Iris pigment epithelial cell (primary cell): ENCODE measurements at places on chromosomes 6 and 20.

GRCh38 chr6:83097675-83098074 is 30.2 kb downstream of the DOP1A start:
- no peak for DNase-seq

DNA sequence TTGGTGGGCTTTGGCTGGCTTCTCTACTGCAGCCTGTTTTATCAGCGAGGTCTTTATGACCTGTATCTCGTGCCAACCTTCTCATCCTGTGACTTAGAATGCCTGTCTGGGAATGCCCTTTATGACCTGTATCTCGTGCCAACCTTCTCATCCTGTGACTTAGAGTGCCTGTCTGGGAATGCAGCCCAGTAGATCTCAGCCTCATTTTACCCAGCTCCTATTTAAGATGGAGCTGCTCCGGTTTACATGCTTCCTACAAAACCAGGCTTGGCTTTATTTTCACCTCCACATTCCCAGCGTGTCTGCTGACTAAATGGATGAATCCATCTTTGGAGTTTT is 395.3 kb downstream of the PREX1 start:
- no peak for DNase-seq

DNA sequence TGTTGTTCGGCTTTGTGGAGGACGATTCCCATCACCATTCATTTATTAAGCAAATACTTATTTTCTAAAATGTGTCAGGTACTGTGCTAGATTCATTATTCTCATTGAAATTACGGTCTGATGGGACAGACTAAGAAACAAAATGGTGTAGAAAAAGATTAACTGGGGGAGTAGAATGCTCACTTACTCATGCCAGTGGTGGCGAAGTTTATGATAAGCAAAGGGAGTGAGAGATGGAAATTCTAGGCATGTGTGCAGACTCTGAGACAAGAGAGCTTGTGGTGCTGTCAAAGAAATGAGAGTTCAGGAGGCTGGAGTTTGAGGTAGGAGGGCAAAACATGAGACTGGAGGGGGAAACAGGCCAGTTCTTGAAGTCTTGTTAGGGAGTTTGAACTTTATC is 896 bp downstream of the RPP21 start:
- DNase-seq: no peak

GRCh38 chr6:163835439-163836171 is 421.1 kb downstream of the QKI start:
- DNase-seq: peak; percentile 15

DNA sequence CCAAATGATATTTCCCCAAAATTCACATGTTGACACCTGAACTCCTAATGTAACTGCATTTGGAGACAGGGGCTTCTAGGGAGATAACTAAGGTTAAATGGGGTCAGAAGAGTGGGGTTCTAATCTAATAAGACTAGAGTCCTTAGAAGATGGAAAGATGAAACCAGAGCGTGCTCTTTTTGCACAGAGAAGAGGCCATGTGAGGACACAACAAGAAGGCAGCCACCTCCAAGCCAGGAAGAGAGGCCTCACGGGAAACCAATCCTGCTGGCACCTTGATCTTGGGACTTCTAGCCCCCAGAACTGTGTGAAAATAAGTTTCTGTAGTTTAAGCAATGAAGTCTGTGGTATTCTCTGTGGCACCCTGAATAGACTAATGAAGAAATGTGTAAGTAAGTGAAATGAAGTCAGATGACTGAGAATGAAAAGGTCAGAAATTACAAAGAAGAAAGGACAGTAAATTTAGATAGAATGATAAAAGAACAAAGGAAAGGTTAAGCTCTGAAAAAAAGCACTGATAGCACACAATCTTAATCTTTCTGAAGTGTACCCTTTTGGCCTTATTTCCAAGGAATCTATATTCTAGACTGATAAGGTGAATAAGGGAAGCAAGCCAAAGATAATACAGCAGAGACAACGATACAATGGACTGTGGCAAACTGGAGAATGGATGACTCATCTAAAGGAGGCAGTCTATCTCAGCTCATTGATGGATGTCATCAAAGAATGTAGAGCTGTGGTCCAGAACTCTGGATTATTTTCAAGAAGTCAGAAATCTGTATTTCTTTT is 110.4 kb downstream of the MYB start:
- peak; percentile 59 for DNase-seq

DNA sequence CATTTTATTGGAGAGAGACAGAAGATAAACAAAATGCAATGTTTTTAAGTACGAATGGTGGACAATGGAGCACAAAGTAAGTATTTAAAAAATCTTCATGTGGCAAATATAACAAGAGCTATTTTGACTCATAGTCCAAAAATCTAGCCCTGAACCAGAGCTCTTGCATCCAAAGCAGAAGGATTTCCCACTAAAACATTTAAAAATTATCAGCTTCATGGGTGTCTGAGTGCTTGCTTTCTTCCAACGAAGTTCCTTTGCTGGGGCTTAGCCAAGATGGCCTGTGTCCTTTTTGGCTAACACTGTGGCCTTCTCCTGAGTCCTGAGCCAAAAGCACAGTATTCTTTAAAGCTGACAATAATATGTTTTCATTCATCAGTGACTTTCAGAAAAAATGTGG is 161.7 kb downstream of the RIMS1 start:
- DNase-seq: no peak

DNA sequence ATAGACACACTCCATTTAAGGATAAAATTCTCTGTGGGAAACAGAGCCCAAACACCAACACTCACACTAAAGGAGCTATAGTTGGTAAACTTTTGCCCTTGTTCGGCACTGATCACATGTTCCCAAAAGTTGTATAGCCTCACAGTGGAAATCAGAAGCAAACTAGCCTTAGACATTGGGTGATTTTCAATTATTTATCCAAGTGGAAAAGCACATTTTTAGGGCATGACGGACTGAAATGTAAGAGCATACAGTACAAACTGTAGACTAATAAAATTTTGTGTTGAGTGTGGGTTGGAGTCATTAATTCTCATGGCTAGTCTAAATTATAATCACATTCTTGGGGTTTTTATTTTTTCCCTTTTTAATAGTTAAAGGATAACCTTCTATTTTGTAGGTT is 202.4 kb downstream of the MOXD1 start:
- peak; percentile 85 for DNase-seq

DNA sequence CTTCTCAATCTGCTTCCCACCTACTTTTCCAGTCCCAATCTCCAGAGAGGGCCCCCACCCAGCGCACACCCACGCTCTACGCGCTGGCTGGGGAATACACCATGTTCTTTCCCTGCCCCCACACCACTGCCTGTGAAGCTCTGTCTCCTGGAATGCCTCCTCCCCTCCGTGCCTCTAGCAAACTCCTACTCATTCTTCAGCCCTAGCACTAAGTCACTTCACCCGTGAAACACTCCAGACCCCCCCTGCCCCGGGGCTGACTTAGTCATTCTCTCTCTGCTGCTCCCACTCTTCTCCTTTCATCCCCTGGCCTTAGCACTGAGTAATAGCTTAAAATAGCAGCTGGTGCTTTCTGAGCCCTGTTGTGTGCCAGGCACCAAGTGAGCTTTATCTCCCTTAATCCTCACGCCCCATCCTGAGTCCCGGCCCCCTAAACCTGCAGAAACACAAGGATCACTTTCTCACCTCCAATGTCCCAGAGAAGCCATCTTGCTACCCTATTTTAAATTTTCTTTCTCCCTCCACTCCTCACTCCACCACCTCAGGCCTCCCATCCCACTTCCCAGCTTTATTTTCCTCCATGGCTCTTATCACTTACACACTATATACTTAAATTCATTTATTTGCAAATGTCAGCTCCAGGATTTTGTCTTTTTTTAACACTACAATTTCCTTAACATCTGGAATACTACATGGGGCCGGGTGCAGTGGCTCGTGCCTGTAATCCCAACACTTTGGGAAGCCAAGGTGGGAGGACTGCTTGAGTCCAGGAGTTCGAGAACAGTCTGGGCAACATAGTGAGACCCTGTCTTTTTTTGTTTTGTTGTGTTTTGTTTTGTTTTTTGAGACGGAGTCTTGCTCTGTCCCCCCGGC is 6.3 kb upstream of the PARD6B start:
- peak; percentile 97 for DNase-seq

GRCh38 chr6:107849325-107849724 is 25.2 kb upstream of the SCML4 start:
- DNase-seq: no peak

GRCh38 chr6:44260451-44261297 is 3.3 kb upstream of the SLC35B2 start:
- DNase-seq: no peak

- DNase-seq: no peak
Measured at GRCh38 chr20:36205026-36205425, 31.3 kb upstream of the AAR2 start.

- peak; percentile 22 for DNase-seq
Measured at GRCh38 chr6:126625019-126625418, 285.1 kb downstream of the CENPW start.

DNA sequence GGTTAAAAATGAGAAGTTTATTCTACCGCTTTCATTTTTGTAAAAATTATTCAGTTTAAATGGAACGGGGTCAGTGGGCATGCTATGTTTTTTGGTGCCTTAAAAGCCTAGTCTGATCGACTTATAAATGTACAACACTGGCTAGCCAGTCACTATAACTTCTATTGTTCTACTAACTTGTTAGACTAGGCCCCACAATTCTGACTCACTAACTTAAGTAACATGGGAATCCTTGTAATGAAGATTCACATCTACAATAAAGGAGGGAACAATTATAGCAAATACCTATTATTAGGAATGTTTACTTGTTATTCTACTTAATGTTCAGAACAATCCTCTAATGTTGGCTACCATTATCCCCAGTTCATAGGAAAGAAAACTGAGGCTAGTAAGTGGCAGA is 28.5 kb downstream of the REPS1 start:
- no peak for DNase-seq

GRCh38 chr20:32031007-32031958 is 20.8 kb upstream of the HCK start:
- DNase-seq: peak; percentile 59

DNA sequence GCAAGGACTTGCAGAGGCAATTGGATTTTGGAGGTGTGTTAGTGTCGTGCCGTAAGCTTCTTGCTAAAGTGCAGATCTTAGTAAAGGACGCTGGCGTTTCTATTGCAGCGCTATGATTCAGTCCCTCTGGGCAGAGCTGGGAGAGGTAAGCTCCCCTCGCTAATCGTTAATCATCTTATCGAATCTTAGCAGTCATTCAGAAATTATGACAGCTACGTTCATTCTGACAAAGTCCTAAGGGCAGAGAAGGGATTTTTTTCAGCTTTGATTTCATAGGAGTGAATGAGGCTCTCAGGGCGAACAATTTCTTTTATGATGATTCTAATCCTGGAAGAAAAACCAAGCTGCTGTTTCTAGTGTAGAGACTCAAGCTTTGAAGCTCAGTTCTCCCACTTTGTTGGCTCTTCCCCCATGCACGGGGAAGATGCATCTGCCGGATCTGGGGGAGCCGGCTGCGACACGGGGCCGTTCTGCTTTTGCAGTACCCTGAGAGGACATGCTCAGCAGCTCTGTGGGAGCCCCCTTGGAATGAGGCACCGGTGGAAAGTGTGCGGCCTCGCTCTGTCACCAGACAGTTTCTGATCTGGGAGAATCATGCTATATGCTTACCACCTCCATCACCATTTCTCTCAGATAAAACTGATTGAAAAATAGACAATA is 79.1 kb upstream of the SLC22A23 start:
- DNase-seq: no peak

DNA sequence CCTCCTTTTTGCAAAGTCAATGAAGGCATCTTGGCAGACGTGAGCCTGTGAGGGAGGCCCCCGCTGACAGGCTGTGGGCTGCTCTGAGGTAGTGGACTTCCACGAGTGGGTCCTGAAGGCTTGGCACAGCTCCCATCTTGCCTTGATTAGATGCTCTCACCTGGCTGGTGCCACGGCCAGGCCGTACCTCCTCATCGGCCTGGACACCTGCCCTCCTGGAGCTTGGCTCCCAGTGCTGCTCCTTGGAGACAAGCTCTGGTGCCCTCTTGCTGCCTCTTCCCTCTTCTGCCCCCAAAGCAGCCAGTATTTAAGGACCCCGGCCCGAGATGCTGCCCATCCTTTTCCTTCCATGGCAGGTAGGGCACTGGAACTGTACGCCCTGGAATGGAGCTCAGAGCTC is 93.5 kb downstream of the ERMARD start:
- DNase-seq: no peak

GRCh38 chr6:121695329-121695728 is 259.9 kb downstream of the GJA1 start:
- DNase-seq: no peak

GRCh38 chr6:35147026-35147425 is 5.9 kb upstream of the TCP11 start:
- DNase-seq: no peak

- DNase-seq: peak; percentile 30
Measured at GRCh38 chr6:26539071-26539615, 977 bp downstream of the HMGN4 start.

DNA sequence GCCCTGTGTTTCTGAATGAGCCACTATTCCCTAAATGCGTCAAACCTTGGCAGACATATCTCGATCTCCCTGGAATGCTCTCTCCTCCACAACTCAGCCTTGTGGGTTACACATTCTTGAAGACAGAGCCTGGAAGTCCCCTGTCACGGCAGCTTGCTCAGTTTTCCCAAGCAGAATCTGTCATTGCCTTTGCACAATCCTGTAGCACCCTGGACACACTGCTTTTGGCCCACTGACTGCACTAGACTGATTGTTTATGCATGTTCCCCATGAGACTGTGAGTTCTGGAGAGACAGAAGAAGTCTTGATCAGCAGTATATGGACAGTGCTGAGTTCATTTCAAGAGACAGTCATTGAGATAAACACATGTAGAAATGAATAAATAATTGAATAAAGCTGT is 406.7 kb downstream of the CD83 start:
- no peak for DNase-seq

GRCh38 chr6:107118976-107119375 is 3.7 kb upstream of the BEND3 start:
- DNase-seq: peak; percentile 36

GRCh38 chr20:25277941-25278521 is 30.1 kb downstream of the PYGB start:
- DNase-seq: no peak

DNA sequence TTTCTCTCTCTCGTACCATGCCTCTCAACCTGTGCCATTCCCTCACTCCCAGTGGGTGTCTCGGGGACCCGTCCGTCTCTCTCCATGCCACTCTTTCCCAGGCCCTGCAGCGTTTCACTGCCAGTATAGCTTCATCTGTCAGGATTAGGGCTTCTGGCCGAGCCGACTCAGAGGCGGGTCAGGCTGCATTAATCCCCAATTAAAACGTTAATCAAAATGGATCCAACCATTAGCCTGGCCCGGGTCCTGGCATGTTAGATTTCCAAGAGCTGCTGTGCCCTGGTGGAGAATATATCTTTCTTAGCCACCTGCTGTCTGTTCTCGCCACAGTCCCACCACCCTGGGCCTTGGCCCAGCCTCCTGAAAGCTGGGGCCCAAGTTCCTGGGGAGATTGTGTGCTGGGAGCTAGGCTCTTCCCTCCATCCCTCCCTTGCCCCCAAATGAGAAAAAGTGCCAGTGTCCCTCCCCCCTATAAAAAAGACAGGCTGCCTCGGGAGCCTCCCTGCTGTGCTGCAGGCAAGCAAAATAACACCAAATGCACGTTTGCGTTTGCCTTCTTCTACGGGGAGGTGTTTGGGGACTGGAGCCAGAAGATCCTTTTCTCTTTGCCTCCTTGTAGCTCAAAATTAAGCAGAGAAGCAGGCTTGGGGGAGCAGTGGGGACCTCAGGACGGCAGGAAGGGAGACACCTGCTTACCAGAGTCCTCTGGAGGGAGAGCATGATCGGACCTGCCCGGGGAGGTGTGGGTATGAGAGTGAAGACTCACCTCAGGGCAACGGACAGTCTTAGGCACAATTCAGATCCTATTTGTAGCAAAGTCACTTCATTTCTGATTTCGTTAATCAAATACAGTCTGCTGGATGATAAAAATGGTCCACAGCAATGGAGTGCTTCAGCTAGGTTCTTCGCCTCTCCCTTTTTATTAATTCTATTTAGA is 3.0 kb downstream of the KCNG1 start:
- no peak for DNase-seq

- no peak for DNase-seq
Measured at GRCh38 chr6:29510202-29510601, 22.4 kb upstream of the MAS1L start.
